ENCODE measurements at places on chromosomes 6 and 20. TPM values are rescaled to one million over a fixed set of nuclear protein-coding genes. Genes with fewer than 3 reads are reported as not detected.
A peak's percentile ranks its signal among the peaks of the same experiment; 100 is the strongest.

DNA sequence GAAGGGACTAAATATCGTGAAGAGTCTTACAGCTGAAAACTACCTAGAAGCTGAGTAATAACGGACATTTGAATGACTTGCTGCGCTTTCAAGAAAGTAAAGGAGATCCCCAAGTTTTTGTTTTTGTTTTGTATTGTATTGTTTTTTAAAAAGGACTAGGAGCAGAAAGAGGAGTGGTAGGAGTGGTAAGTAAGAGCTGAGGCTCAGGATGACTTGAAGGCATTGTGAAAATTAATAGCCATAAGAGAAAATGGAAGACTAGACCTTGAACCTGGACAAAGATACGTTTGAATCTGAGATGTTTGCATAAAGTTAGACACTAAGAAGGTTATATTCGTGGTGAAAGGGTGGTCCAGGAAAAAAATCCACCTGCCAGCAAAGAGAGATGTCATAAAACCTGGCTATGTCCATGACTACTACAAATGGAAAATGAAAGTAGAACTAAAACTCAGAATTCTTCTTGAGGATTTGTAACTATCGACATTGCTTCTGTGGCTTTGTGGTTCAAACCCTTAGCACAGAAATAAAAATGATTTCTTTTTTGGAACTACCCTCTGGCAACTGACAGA lies 824.8 kb upstream of the FLRT3 start:
- peak; percentile 8 for DNase-seq

DNA sequence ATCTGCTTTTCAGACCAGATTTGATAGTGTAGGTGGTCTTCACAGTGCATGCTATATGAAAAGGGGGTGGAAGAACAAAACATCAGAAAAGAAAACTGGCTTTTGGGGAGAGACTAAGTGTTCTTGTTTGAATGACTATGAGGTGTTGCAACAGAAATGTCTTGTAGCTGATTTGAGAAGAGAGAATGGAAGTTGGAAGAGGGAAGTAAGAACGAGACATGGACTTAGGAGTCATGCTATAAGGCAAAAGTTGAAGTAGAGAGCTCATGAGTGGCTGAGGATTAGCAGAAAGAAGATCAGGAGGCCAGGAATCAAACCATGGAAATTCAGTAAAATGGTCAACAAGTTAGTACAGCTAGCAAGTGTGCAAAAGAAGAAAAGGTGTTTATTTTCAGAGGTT lies 32.1 kb downstream of the FNDC1 start:
- no peak for DNase-seq

- DNase-seq: peak; percentile 35
These were observed 8.8 kb upstream of the PIM1 start for GRCh38 chr6:37160922-37161778.

GRCh38 chr6:3237761-3238662 lies 10.6 kb upstream of the TUBB2B start:
- DNase-seq: peak; percentile 93

DNA sequence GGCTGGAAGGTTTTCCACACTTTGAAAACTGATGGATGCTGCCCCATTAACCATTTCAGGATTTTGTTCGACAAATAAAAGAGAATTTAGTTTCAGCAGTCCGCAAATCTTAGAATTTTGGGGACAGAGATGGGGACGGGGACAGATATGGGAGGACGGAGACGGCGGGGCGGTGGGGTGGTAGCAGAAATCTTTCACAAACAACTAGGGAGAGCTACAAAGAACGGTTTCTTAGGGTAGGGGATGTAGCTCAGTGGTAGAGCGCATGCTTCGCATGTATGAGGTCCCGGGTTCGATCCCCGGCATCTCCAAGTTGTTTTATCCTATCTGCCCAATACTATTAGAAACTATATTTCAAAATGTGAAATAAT lies 15.1 kb downstream of the HMGN4 start:
- peak; percentile 81 for DNase-seq

GRCh38 chr6:16267428-16268263 lies 29.3 kb downstream of the GMPR start:
- peak; percentile 86 for DNase-seq

DNA sequence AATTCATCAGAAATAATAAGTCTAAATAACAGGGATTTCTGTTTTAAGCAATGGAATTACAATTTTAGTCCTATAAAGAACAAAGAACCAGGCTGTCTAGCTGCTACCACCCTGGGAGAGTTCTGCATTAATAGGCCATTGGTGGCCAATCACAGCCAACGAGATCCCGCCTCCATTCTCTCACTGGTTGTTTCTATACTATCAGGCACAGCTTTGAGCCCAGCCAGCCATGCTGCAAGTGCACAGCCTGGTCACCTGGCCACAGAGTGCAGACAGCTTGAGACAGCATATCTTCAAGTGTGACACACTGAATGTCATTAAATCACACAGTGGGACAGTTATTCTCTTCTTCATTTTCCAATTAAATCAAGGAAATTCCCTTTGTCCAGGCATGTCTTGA lies 16.1 kb upstream of the RAB22A start:
- no peak for DNase-seq

DNA sequence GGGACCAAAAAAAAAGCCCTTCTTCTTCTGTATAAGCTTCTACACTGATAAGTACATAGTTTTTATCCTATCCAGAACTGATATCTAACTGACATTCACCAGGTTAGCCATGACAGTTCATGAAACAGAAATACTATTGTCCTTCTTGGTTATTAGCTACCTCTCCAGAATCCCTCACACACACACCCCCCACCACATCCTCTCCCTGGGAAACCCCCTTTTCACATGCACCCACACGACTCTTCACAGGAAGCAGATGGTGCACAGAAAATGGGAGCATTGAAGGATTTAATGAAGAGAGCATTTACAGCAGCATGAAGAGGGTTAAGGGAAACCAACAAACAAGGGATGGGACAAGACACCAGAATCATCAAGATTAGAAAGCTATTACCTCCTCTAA lies 88.9 kb downstream of the FHL5 start:
- DNase-seq: no peak

The TUBB1 gene
- not detected for total RNA-seq

DNA sequence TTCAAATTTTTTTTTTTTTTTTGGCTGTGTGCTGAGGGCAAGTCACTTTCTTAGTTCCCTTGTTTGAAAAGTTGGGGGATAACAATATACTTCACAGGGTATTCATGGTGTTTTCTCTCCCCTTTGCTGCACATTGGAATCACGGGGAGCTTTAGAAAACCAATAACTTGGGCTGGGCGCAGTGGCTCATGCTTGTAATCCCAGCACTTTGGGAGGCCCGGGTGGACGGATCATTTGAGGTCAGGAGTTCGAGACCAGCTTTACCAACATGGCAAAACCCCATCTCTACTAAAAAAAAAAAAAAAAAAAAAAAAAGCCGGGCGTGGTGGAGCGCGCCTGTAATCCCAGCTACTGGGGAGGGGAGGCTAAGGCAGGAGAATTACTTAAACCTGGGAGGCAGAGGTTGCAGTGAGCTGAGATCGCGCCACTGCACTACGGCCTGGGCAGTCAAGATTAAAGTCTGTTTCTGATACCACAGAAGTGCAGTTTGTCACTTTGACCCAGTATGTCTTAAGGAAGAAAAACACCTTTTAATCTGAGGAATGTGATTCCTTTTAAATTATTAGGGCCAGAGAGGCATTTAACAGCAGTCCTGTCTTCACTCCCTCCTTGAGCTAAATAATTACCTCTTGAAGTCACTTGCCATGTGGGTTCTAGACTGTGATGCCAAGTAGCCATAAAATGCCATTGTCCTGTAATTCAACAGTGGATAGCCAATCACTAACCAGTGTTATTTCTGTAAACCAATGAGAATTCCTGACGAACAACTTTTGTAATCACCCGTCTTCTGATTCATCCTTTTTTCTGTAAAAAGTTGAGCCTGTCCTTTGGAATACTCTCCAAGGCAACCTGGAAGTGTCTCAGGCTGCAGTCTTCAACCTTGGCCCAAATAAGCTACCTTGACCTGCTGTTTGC lies 16.1 kb downstream of the SRSF3 start:
- no peak for DNase-seq

The BEND6 gene
- 12.0 TPM for total RNA-seq

DNA sequence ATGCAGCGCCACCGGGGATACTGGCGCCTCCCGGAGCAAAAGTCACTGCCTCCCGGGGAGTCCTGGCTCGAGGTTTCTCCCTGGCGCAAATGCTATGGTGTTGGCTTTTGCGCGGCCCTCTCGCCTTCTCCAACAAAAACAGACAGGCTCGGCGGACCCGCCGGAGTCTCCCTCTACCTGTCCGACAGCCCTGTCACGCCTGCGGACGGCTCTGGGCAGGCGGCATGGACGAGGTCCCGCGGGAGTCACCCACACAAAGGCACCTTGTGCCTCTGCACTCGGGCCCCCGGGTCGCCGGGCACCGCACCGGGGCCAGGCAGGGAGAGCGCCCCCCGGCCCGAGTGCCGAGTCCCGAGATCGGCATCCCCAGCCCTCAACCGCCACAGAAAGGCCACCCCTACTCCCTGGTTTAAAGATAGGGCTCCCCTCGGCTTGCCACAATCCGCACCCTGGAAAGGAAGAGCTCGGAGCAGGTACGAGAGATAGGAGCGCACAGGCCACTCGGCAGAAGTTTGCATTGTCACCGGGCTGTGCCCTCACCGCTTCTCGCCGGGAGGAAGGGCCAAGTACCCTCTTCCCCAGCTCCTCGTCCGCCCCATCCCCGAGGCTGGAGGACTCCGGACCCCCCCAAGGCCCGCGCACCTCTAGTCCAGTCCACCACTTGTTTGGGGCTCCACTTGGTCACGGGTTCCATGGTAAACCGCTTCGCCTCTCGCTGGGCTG lies 903 bp downstream of the CNKSR3 start:
- DNase-seq: peak; percentile 42

- no peak for DNase-seq
These were observed 277.7 kb downstream of the NRN1 start for GRCh38 chr6:5729080-5729434.

- no peak for DNase-seq
These were observed 509.8 kb downstream of the EPM2A start for GRCh38 chr6:145225500-145225899.

DNA sequence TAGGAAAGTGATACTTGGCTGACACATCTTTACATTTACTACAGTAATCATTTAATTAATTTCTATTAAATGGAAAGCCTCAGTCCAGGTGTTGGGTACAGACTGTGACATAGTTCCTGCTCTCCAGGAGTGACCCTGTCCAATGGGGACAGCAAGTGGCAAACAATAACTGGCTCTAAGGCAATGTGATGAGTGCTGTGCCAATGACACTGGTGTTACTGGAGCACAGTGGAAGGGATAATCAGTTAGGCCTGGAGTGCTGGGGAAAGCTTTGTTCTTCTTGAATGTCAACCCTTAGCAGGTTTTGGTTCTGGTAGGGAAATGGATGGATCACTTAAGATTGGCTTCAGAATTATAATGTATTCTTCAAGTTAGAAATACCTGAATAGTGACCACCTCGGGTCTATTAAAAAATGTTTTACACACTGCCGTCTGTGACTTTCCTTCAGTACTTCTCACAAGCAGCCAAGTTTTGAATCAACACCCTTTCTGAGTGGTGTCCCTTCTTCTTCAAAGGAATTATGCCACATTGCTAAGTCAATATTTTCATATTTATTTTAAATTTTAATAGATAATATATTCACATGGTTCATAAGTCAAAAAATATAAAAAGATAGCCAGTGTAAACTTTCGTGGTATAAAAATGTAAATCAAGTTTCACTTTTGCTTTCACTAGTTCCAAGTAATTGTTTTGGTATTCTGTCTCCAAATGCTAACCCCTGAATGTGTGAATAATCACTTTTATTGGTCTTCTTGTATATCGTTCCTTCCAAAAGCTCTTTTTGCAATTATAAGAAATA lies 9.6 kb downstream of the CMTR1 start:
- no peak for DNase-seq

The HLA-DRB1 gene
- 0.21 TPM for total RNA-seq

GRCh38 chr6:29011276-29011734 lies 6.2 kb upstream of the ZNF311 start:
- peak; percentile 67 for DNase-seq

DNA sequence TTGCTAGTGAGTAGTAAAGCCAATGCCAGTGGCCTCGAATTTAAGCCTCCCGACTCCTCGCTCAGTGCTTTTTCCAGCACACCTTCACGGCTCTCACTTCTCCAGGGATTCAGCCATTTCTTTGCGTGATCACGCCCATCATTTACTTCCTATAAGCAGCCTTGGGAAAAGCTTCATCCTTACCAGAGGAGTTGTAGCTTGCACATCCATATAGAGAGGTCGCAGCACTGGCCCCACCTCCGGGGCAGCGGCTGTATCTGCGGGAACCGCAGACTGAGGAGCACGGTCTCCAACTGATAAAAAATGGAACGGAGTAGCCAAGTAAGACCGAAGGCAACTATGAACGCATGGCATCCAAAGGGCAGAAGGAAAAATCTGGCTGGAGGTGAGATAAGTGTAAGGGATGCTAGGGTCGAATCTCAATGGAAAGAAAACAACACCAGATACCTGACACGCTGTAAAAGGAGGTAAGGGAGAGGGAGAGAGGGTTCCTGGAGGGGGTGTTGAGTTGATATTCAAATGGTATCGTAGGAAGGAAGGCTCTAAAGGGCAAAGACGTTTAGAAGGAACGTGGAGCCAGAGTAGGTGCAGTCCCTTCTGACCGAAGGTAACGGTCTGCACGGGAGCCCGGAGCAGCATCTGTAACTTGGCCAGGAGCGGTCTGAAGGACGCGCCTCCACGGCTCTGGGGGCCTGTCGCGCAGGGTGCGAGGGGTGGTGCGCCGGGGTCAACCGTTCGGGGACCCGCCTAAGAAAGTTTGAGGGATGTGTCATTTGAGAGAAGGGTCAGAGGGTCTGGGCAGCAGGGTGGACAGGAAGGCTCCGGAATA lies 640 bp downstream of the NFS1 start:
- peak; percentile 13 for DNase-seq

DNA sequence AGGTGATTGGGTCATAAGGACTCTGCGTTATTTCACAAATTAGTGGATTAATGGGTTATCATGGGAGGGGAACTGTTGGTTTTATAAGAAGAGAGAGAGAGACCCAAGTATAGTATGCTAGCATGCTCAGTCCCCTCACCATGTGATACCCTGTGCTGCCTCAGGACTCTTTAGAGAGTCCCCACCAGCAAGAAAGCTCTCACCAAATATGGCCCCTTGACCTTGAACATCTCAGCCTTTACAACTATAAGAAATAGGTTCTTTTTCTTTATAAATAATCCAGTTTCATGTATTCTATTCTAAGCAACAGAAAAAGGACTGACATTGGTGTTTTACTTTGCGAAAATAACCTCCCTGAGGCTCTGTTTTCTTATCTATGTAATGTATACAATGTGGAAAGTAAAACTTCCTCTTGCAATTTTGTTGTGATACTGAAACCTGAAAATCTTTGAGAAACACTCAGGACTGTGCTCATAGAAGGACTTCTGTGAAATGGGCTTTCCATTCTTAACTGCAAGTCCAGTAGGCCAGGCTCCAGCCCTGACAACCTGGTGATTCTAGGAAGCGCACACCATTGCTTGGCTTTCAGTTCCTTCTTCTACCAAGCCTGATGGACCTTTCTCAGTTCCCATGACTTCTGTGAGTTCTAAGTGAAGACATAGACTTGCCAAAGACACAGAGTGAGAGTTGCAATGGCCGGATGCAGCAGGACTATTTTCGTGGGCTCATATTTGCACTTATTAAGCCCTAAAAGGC lies 21.9 kb downstream of the SIRPD start:
- no peak for DNase-seq

- DNase-seq: no peak
These were observed 14.8 kb downstream of the IGF2R start for GRCh38 chr6:159983641-159984080.
